ENCODE measurements at places on chromosomes 2 and 18. TPM values are rescaled to one million over a fixed set of nuclear protein-coding genes. Genes with fewer than 3 reads are reported as not detected.

Gene LIPG
- 17.2 TPM for total RNA-seq

DNA sequence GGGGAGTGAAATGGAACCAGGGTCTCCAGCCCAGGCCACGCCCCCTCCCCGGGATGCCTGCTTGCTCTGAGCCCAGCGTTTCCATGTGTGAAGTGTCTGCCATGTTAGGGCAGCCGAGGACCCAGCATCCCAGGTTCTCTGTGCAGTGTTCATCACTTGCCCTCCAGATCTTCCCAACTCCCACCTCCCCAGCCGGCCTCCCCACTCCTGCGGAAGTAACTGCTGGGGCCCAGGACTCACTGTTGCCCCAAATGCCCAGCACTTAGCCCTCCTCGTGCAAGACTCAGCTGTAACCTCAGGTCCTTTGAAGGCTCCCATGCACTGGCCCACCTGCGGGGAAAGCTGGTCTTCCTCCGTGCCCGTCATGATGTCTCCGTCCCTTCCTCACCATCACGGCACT, 9.7 kb upstream of the PXDN start:
- no peak for DNase-seq

DNA sequence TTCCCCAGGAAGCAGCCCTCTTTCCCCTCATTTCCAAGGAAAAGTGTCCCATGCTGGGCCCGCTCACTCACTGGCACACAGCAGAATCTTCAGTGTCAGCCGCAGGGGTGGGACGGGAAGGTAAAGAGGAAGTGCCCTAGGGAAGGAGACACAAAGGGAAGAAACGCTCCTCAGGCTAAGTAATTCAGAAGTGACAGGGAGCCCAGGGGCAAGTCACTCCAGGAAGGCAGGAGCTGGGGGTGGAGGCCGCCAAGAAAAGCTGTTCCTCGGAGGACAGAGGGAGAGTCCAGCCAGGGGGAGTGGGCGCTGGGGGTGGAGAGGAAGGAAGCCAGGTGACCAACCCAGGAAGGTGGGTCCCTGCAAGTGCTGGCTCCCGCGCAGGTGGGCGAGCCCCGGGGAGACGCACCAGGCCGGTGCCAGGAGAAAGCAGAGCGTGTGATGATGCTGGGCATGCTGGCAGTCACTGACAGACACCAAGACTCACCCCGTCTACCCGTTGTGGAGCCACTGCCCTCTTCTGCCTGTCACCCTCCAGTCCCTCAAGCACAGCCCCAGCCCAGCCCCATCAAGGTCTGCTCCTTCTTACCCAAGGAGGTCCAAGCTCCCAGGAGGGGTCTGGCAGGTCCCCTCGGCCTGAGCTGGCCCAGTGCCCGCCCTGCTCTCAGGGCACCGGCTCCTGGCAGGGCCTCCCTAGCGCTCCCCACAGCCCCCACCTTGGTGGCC, 21.7 kb downstream of the HDAC4 start:
- no peak for DNase-seq

DNA sequence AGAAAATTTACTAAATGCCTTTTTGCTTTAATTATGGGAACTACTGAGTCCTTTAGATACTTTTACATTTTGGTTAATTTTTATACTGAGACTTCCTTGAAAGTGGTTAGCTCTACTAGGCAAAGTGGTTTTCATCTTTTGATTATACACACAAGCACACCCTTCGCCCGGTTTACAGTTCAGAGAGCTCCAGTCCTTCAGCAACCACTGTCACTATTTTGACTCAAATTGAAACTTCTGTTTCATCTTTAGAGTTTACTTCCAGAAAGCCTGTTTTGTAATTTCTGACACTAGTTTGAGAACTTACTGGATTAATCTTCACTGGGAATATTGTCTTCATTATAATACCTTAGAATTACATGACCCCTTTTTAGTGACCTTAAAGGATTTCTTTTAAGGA, 140.3 kb upstream of the FOSL2 start:
- DNase-seq: no peak

DNA sequence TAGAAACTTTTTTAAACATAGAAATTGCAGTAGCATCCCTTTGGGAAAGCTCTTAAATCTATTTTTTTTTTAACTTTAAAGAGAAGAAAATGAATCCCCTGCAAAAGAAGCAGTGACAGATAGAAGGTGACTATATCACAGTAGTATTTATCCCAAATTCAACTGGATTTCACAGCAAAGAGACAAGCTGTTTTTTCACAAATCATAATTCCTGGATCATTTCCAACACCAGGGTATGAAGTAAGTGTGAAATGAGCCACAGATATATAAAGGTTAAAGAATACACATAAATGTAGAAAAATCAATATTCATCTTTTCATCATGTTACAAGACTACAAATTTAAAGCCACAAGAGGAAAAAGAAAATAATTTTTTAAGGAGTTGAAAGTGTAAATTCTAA, 1404.9 kb upstream of the NXPH2 start:
- DNase-seq: no peak

DNA sequence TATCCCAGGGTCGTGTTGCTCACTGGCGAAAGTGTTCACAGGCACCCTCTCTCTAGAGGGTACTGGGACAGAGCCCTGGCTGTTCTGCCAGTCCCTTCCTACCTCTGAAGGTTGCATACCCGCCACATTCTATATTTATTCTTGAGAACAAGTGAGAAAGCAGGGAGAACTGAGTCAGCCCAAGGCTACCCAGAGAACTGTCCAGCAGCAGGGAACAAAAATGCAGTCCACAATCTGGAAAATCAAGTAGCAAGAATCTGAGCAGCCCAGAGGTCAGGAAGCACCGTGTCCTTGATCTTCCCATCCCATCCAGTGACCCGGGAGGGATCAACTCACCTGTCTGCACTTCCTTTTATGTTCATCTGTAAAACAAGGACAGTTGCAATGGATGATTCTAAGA, 164.1 kb downstream of the FBXO15 start:
- no peak for DNase-seq
